ENCODE measurements at places on chromosomes 6 and 20. TPM values are rescaled to one million over a fixed set of nuclear protein-coding genes. Genes with fewer than 3 reads are reported as not detected.

GRCh38 chr6:34717466-34717865 lies 20.9 kb upstream of the ILRUN start:
- no peak for ATAC-seq

DNA sequence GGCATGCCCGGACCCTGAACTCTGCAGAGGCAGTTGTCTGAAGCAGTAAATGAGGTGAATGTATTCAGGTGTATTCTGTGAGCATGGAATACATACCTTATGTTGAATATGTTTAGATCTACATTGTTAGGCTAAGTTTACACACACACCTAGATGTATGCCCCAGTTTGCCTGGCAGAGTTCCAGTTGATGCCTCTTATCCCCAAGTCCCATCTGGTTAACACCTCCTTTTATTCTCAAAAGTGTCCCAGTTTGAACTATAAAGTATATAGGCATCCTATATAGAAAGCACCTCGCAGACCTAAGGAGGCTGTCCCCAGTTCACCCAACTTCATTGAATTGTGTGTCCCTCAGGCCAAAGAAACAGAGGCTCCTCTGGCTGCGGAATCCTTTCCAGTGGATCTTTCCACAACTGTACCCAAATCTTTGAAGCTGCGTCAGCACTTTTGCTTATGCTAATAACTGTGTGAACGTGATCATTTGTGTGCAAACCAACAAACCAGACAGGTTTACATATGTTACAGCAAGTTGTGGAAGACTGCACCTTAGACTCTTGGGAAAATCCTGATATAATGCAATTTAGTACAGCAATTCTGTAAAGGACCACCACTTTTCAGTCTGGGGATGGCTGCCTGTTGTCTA lies 4.8 kb upstream of the DHX35 start:
- no peak for ATAC-seq

DNA sequence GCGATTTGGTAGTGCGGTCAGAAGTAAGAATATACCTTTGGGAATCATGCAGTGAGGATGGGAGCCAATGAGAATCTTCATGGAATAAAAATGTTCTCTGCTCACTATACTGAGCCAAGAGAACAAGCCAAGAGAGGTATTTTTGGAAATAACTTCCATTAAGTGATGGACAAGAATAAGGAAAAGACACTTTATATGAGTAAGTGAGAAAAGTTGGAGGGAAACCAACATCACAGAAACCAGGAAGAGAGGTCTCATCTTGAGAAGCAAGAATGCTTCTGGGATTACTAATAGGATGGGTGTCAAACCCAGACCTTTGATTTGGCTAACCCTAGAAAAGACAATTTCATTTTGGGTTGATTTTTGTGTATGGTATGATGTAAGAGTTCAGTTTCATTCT lies 181.2 kb upstream of the JAG1 start:
- ATAC-seq = no peak

DNA sequence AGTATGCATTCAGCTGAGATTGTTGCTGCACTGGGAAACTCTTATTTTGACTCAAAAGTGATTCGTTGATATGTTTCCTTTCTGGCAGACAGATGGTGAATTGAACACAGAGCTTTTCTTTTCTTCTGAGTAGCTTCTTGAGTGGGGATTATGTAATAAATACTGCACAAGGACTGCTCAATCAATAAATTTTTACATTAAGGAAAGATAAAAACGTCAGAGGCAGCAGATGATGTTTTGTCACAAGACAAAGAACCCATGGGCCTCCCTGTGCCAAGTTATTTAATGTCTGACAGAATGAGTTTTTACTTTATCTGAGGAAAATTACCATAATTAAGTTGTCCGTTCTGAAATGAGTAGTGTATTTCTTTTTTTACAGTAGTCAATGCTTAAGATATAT lies 460.3 kb downstream of the UTRN start:
- ATAC-seq = no peak

DNA sequence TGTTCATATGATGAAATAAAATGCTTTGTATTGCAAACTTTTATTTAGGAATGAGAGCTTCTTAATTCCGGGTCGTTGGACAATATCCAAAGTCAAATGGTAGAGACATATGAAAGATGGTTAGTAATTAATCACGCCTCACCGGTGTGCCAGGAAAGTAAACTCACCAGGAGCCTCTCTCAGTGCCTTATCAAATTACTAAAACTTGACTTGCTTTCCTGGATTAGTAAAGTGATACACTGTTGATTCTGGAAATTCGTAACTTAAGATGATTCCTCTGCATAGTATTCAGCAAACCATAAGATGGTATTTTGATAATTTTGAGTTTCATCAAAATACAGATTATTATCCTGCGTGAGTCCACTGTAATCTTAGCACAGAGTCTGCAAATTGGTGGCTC lies 115.2 kb downstream of the PAX1 start:
- ATAC-seq = no peak

Gene EYS
- total RNA-seq = 2.6 TPM

Gene AVP
- total RNA-seq = not detected

Gene RBM24
- 2.6 TPM for total RNA-seq

Gene FNDC1
- total RNA-seq = 50.8 TPM

Data from motor neuron (in vitro differentiated cells).